ENCODE measurements at places on chromosomes 4 and X.

DNA sequence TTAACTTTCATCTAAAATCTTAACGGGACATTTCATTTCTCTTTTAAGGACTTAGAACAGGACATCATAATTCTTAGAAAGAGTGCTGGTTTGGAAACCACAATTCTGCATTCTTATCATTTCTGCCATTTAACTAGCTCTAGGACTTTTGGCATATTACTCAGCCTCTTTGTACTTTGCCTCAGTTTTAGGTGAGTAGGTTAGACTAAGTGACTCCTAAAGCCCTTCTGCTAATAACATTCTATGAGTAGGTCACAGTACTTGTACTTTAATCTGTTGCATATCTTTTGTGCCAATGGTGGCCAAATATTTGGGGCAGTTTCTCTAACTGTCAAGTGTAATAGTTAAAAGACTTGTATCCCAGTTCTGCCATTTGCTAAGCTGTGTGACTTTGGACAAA lies 115.4 kb upstream of the NUDT6 start:
- no peak for DNase-seq

- DNase-seq = no peak
These were observed 728.9 kb downstream of the PCDH18 start for GRCh38 chr4:136803433-136803832.

DNA sequence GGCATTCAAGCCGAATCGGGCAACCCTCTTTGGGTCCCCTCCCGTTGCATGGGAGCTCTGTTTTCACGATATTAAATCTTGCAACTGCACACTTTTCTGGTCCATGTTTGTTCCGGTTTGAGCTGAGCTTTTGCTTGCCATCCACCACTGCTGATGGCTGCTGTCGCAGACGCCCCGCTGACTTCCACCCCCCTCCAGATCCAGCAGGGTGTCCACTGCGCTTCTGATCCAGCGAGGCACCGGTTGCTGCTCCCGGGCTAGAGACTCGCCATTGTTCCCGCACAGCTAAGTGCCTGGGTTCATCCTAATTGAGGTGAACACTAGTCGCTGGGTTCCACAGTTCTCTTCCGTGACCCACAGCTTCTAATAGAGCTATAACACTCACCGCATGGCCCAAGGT lies 13.3 kb downstream of the ACOX3 start:
- DNase-seq = no peak

DNA sequence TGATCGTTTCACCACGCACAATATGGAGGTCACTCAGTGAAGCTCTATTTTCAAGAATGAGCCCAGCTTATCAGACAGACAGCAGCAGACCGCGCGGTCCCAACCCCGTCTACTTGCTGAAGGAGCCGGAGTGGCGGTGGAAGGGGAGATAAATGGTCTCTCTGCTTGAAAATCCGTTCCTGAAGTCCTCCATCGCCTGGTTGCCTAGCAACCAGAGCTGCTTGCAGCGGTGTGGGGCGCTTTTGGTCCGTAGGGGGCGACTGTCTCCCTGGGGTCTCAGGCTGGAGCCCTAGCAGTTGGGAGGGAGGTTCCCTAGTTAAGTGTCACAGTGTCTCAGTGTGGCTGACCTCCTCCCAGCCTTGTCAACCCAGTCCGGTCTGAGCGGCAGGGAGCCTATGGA lies 8.3 kb upstream of the DLG3 start:
- no peak for DNase-seq
